ENCODE measurements at places on chromosomes 16 and 17.

DNA sequence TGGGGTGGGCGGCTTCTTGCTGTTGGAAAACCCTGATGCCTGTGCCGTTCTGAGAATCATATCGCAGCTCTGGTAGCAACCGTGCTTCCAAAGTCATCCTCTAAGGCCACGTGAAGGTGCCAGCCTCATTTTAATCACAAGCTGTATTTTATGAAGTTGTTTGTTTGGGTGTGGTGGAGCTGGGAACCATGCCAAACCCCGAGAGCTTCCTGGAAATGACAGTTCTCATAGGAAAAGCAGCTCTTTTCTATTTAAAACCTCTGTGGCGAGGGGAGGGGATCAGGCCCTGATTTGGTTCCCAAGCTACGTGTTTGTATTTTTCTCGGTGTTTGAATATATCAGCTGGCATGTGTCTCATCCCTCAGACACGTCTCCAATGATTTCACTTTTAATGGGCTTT is 21.7 kb downstream of the KNOP1 start:
- peak; percentile 67 for DNase-seq

DNA sequence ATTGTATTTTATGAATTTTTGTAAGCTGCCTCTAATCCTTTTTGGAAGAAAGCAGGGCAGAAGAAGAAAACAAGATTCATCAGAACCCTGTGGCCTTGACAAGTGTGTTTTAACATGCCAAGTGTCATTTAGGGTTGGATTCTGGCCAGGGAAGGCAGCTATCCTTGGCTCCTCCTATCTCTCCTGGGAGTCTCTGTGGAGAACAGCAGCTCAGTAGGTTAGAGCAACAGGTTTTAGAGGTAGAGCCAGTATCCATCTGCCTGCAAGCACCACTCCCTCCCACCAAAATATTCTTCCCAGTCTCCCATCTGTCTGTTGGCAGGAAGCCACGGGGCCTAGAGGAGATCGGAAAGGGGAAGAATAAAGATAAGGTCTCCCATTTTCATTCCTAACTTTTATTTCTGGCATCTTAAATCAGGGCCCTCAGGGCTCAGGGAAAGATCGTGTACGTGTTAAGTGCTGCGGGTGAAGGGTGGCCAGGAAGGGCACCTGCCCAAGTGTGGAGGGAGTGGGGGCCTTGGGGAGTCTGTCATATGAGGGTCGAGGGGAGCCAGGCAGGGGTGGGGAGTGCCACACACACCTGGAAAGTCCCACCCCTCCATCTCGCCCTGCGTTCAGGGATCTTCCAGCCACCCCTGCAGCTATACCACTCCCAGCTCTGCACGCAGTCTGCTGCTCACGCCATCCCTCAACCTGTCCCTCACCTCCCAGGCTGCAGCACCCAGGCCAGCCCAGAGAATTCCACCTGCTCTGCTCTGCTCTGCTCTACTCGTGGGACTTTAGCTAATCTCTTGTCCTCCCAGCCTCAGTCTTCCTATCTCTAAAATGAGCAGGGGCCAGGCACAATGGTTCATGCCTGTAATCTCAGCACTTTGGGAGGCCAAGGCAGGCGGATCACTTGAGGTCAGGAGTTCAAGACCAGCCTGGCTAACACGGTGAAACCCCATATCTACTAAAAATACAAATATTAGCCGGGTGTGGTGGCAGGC is 17.1 kb upstream of the CPSF4L start:
- no peak for DNase-seq

GRCh38 chr16:15754821-15755534 is 101.8 kb downstream of the MYH11 start:
- DNase-seq: no peak

DNA sequence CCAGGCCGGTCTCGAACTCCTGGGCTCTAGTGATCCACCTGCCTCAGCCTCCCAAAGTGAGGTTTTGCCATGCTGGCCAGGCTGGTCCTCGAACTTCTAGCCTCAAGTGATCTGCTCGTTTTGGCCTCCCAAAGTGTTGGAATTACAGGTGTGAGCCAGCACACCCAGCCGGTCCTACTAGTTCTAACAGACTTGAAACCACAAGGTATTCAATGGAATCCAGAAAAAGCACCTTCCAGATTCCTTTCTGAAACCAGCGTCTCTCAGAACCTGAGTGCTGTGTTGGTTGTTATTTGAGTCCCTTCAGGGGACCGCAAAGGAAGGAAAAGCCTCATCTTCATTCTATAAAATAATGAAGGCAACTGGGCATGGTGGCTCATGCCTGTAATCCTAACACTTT is 4.1 kb downstream of the KRABD2 start:
- no peak for DNase-seq

- DNase-seq: no peak
Observed at GRCh38 chr17:19374136-19374535, 4.2 kb upstream of the MAPK7 start.

GRCh38 chr17:55090079-55090492 is 121.5 kb downstream of the STXBP4 start:
- peak; percentile 53 for DNase-seq

GRCh38 chr17:35586569-35587073 is 501 bp upstream of the AP2B1 start:
- DNase-seq: no peak

DNA sequence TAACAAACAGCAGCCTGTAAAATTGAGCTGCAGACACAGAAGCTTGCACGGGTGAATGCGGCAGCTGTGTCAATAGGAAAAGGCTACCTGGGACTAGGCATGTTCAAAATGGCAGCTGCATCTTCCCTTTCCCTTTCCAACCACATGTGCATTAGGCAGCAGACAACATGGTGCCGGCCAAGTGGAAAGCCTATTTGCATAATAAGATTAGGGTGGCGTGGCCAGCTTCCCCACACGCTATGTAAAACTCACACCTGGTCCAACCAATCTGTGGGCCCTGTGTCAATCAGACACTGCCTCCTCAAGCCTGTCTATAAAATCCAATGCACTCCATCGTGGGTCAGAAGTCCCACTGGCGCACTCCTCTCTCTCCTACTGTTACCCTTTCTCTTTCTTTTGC is 61.0 kb upstream of the RBBP6 start:
- no peak for DNase-seq

- DNase-seq: no peak
Observed at GRCh38 chr16:17585449-17586074, 114.8 kb upstream of the XYLT1 start.

- DNase-seq: no peak
Observed at GRCh38 chr17:65229621-65229995, 92.4 kb downstream of the RGS9 start.

DNA sequence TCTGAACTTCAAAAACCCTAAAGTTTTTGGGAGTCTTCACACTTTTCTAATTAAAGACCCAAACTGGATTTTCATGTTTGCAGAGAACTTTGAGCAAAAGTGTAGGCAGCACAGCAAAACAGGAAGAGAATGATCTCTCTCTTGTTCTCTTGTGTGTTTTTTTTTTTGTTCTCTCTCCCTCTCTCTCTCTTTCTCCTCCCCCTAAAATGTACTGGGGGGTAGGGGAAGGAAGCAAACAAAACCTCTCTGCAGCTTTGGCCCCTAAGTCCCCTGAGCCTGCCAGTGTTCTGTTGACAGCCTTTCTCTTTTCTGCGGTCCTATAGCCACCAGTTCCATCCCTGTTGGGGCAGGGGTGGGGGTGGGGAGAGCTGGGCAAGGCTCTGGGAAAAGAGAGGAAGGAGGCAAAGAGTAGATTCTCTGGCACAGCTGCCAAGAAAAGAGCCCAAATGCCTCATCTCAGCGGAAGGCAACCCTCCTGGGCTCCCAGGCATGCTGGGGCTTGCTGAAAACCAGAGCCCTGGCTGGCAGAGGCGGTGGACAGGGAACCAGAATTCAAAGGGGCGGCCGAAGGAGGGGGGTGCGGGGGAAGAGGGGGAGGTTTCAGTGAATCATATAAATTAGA is 295.3 kb downstream of the SOX9 start:
- no peak for DNase-seq

DNA sequence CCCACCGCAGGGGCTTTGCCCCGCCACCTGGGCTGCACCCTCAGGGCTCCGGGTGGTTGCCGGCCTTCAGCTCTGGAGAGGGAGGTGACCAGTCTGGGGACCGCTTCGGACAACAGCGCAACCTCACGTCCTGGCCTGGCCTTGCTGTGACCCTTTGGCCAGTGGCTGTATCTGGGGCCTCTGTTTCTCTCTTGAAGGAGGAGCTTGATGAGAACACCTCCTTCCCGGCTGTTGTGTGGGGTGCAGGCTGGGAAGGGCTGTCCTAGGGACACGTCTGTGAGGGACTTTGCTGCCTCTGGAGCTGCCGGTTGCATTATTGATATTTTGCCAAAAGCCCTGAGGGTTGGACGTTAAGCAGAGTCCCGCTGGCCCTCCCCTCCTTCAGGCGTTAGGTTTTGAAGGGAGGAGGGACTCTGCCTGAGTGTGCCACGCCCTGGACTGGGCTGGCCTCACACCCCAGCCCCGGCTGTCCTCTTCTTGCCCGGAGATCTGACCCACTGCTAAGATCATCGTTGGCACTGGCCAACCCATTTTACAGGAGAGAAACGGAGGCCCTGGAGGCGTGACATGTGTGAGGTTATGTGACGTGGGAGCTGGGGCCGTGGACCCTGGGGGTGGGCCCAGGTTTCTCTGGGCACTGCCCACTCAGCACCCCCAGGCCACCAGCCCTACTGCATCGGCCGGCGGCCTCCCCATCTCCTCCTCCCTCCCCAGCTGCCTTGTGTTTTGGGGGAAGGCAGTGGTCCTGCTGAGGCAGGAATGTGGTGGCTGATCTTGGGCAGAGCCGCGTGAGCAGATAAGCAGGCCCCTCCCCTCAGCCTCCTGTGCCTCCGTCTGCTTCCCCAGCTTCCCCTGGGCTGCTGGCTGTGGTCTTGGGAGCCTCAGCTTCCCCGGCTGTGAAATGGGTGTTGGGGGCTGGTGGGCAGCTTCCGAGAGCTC is 8.5 kb downstream of the ZFPM1 start:
- no peak for DNase-seq

- no peak for DNase-seq
Observed at GRCh38 chr16:31006086-31006385, 4.4 kb downstream of the STX1B start.

DNA sequence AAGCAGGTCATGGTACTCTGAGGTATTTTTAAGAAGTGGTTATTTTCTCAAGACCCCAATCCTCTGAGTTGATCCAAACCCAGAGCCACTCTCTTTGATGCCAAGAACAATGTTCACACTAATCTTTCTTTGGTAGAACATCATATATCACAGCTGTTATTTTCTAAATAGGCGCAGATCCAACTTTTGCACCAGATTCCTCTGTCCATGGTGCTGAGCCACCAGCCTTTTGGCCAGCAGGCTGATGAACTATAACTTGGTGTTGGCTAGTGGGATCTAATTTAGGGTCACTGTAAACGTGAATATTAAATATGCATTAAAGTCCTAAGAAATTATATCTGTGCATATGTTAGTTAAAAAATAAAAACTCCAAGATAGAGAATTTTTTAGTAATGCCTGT is 7.0 kb upstream of the ZKSCAN2 start:
- no peak for DNase-seq
